Kidney (tissue), 22 donors: ENCODE measurements at places on chromosomes 3 and 15. TPM values are rescaled to one million over a fixed set of nuclear protein-coding genes. Genes with fewer than 3 reads are reported as not detected.

GRCh38 chr3:81778678-81779182 is 17.3 kb upstream of the GBE1 start:
- no peak for DNase-seq

- DNase-seq: no peak
Observed at GRCh38 chr15:29225534-29226234, 43.9 kb downstream of the NSMCE3 start.

The TMA7 gene
- 195 TPM for total RNA-seq

- DNase-seq: no peak
Observed at GRCh38 chr15:75751891-75752290, 39.2 kb upstream of the CSPG4 start.

DNA sequence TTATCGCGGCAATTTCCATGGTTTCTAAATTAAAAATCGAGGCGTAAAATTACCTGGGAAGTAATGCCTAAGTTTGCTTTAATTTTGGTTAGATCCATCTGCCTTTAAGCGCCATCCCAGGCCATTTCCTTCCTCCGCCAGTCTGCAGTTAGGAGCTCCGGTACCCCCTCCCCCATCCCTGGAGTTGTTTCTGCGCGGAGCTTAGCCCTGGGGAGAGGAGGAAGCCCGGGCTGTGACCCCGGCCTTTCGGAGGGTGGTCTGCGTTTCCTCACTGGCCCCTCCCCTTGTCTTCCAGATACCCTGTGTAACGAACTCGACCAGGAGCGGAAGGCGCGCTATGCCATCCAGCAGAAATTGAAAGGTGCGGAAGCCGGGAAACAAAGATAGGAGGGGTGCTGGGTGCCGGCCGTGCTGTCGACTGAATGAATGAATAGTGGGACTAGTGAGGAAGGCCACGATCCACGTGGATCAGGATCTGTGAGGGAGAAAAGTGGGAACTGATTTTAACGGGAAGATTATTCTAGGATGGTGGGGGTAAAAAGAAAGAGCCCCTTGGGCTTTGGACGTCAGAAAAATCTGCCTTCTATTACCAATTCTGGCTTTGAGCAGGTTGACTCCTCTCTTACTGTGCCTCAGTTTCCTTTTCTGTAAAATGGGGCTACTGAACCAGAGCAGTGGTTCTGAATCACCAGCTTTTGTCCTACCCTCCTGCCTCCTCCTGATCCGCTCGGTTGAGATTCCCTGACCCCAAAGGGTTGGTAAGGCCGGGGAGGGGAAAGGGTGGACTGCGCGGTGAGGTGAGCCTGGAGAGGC is 6.7 kb downstream of the RNU6-1 start:
- peak; percentile 49 for DNase-seq
